T-helper 17 cell (primary cell): ENCODE measurements at places on chromosomes 2 and 18. TPM values are rescaled to one million over a fixed set of nuclear protein-coding genes. Genes with fewer than 3 reads are reported as not detected.

DNA sequence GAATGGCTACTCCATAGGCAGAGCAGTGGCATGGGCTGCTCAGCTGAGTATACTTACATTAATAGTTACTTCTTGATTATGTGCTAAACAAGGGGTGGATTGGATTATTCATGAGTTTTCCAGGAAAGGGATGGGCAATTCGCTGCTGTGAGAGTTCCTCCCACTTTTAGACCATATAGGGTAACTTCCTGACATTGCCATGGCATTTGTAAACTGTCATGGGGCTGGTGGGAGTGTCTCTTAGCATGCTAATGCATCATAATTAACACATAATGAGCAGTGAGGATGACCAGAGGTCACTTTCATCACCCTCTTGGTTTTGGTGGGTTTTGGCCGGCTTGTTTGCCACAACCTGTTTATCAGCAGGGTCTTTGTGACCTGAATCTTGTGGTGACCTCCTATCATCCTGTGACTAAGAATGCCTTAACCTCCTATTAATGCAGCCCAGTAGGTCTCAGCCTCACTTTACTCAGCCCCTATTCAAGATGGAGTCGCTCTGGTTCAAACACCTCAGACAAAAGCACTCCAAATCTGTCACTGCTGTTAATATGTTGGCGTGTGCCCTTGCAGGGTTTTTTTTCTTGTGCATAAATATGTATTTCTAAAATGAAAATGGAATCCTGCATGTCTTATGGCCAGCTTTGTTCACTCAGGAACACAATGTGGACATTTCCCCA is 56.0 kb downstream of the CYBRD1 start:
- H3K27me3 ChIP-seq: peaks cover 11% of the 10 kb centered on the region
- peaks cover 4% of the 10 kb centered on the region for H3K36me3 ChIP-seq
- H3K27ac ChIP-seq: no peak overlapping the region
- H3K4me1 ChIP-seq: peaks cover 6% of the 10 kb centered on the region
- H3K4me3 ChIP-seq: no peak overlapping the region

GRCh38 chr2:138364554-138365162 is 136.9 kb upstream of the SPOPL start:
- H3K27me3 ChIP-seq: no peaks in the 10 kb centered on the region
- no peak for DNase-seq
- H3K36me3 ChIP-seq: no peaks in the 10 kb centered on the region
- no peaks in the 10 kb centered on the region for H3K4me1 ChIP-seq
- H3K4me3 ChIP-seq: no peak overlapping the region
- no peak overlapping the region for H3K27ac ChIP-seq

DNA sequence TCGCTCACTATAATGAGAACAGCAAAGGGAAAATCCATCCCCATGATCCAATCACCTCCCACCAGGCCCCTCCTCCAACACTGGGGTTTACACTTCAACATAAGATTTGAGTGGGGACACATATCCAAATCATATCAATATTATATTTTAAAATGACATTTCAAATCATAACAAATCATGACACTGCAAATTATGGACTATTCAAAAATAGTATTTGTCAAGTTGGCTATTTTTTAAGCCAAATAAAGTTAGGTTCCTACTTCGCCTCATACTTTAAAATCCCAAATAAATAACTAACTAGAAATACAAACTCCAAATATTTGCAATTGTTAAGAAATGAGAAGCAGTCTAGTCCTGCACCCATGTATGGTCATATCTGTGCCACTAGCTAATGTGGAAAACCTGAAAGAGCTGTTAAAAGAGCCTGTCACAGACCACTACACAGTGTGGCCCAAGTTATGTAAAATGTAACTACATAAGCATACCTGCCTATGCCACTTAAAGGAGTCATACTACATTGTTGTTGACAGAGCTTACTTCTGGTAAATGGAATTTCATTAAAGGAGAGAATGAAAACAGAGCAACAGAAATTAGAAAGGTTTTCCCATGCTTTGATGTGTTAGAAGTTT is 334.7 kb upstream of the GULP1 start:
- H3K27ac ChIP-seq: no peak overlapping the region
- DNase-seq: no peak
- H3K4me3 ChIP-seq: no peak overlapping the region
- H3K36me3 ChIP-seq: no peaks in the 10 kb centered on the region

DNA sequence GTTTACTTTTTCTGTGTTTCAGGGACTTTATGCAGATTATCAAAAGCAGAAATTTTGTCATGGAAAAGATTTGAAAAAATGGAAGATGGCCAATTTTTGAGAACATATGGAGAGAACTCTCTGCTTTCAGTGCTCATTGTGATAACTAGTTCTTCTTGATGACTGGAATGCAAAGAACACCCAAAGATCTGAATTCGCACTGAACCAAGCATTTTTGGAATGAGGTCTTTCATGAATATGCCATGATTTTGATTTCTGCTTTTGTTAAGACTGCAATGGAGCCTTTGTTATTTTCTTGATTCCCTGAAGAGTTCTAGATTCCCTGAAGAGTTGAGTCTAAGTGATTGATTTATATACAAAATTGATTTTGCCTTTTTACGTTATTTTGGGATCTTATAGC is 124.1 kb downstream of the FMNL2 start:
- no peak for DNase-seq
- no peak overlapping the region for H3K27ac ChIP-seq
- peaks cover 26% of the 10 kb centered on the region for H3K27me3 ChIP-seq
- no peak overlapping the region for H3K4me3 ChIP-seq
- H3K36me3 ChIP-seq: no peaks in the 10 kb centered on the region

The ZNF892 gene
- total RNA-seq: 2.0 TPM

- peaks cover 9% of the 10 kb centered on the region for H3K27me3 ChIP-seq
- no peak for DNase-seq
- H3K36me3 ChIP-seq: no peaks in the 10 kb centered on the region
- no peak overlapping the region for H3K27ac ChIP-seq
Observed at GRCh38 chr2:45128580-45128997, 119.3 kb upstream of the SIX2 start.

GRCh38 chr2:196200557-196200956 is 29.2 kb upstream of the STK17B start:
- peak overlapping the region; percentile 88 for H3K4me3 ChIP-seq
- peak overlapping the region; percentile 93 for H3K27ac ChIP-seq
- peaks cover 30% of the 10 kb centered on the region for H3K4me1 ChIP-seq
- no peaks in the 10 kb centered on the region for H3K36me3 ChIP-seq
- no peaks in the 10 kb centered on the region for H3K27me3 ChIP-seq

GRCh38 chr18:62550746-62551145 is 27.9 kb downstream of the ZCCHC2 start:
- H3K36me3 ChIP-seq: peaks cover 12% of the 10 kb centered on the region
- peak overlapping the region; percentile 68 for H3K27ac ChIP-seq
- H3K4me3 ChIP-seq: no peak overlapping the region
- DNase-seq: no peak

DNA sequence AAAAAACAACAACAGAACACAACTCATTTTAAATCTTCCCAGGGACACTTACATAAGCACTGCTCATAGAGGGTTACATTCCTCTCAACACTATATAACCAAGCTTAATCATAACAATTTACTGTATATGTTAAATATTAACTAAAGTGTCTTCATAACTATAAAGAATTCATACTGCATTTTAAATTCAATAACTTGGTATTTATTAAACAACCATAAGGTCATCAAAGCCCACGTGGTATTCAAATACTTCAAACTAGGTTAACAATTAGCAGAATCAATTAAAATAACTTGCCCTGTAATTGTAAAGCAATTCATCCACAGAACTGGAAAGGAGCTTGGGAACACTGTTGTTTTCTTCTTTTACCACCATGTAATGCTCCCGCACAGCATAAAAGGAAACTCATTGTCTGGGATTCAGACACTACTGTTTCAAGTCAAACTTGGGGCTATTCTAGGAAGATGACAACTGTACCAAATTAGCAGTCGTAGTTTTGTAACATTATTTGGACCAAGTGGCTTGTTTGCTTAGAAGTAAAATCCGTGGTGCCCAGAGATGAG is 10.4 kb downstream of the GAREM1 start:
- peaks cover 55% of the 10 kb centered on the region for H3K27me3 ChIP-seq
- peaks cover 3% of the 10 kb centered on the region for H3K36me3 ChIP-seq
- no peak for DNase-seq
- H3K4me3 ChIP-seq: no peak overlapping the region
- H3K27ac ChIP-seq: no peak overlapping the region

The HOXD11 gene
- total RNA-seq: not detected

The PSTPIP2 gene
- 15.8 TPM for total RNA-seq

- peaks cover 2% of the 10 kb centered on the region for H3K4me1 ChIP-seq
- H3K4me3 ChIP-seq: no peak overlapping the region
- H3K36me3 ChIP-seq: peaks cover 4% of the 10 kb centered on the region
- no peak for DNase-seq
- H3K27ac ChIP-seq: no peak overlapping the region
Observed at GRCh38 chr2:28438532-28439063, 45.9 kb downstream of the FOSL2 start.

DNA sequence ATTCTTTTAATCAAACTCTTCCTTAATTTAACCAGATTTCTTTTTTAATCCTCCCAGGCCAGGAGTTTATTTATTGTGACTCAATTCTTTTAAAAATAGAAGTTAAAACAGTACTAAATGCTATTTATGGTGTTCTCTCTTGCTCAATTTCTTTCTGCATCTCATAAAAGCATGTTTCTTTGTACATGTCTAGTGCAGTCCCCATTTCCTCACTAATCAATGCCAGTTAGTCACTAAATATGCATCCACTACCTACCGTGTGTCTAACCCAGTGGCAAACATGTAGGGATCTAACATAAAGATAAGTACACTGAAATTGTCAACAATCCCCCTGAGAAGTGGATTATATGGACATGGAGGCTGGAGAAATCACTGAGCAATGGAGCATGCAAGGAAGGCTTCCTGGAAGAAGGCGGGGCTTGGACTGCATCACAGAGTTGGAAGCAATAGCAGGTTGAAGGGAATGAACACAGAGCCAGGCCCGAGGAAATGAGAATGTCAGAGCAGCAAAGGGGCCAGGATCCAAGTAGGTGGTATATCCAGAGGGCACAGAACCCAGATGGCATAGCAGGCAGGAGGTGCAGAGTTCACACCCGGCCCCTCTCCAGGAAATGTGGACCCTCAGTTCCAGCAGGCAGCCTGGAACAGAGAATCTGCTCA is 105.3 kb upstream of the FOSL2 start:
- peaks cover 3% of the 10 kb centered on the region for H3K36me3 ChIP-seq
- no peaks in the 10 kb centered on the region for H3K27me3 ChIP-seq
- DNase-seq: no peak

GRCh38 chr2:23589220-23589647 is 204.3 kb downstream of the KLHL29 start:
- no peak for DNase-seq
- peaks cover 6% of the 10 kb centered on the region for H3K27me3 ChIP-seq
- no peaks in the 10 kb centered on the region for H3K36me3 ChIP-seq
- H3K4me3 ChIP-seq: no peak overlapping the region

The MARCO gene
- total RNA-seq: not detected

The SRD5A2 gene
- total RNA-seq: not detected

The SLC14A1 gene
- total RNA-seq: 9.8 TPM

- no peak overlapping the region for H3K4me3 ChIP-seq
- no peak for DNase-seq
- H3K36me3 ChIP-seq: peaks cover 2% of the 10 kb centered on the region
Observed at GRCh38 chr18:25019931-25020330, 332.0 kb downstream of the ZNF521 start.
